ENCODE measurements at places on chromosomes 7 and 10.

DNA sequence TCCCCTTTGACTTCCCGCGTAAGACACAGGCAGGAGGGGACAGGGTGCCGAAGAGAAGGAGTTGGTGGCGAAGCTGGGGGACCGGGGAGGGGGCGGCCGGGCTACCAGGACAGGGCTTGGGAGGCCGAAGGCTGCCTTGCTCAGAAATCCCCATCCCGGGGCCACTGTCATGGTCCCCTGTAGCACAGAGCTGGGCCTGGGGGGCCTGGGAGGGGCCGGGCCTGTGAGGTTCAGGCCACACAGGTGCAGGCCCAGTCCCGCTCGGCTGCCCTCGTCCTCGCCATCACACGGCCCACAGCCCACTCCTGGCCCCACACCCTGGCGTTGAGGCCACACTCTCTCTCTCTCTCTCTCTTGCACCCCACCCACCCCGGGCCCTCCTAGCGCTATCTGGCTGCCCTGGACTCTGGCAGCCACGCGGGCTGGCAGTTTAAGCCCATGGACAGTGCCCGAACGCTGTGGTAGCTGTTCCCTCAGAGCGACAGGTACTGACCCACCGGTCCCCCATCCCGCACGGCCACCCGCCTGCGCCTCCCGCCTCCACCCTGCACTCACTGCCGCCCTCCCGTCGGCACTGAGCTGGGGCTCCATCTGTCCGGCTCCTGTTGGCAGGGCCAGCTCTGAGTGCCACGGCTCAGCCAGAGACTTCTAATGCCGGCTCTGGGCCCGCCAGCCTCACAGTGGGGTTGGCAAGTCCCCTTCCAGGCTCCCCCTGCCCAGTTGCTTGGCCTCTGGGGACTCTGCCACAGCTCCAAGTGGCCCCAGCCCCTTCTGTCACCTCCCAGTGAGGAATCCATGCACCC is 28.0 kb downstream of the TTYH3 start:
- DNase-seq, result no peak

DNA sequence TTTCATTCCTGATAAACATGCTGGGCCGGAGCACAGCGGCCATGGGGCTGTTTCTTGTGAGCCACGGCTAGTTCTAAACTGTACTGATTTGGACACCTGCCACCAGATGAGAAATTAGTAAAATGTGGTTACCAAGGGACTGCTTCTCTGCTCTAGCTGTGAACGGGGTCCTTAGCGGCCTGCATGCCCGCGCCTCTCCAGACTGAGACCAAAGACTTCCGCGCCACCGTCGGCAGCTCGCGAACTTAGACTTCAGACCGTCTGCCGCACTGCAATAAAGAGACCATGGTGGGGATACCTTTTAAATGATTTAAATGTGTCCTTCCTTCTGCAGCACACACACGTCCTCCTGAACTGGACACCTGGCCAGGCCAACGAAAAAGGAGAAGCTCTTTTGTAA is 116.4 kb downstream of the BMS1 start:
- no peak for DNase-seq

GRCh38 chr7:153370092-153370491 is 610.5 kb downstream of the ACTR3B start:
- no peak for DNase-seq

DNA sequence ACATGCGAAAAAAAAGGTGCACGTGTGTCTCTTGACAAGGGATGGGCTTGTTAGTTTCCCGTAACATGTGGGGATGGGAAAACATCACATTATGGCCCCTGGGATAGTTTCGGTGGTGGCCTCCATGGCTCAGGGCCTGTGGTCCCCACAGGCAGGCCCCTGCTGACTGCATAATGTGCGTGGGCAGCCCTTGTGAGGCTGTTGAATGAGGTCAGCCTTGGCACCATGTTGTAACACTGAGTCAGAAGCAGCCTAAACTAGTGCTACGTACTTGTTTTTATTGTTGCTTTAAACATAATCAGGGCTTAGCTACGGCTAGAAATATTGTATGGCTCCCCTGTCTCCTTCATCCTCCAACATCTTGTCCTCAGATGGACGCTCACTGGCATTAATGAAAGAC is 80.6 kb downstream of the BEND7 start:
- no peak for DNase-seq

GRCh38 chr10:69218831-69219230 is 1.3 kb upstream of the HKDC1 start:
- DNase-seq, result no peak

- DNase-seq, result no peak
Measured at GRCh38 chr10:31051703-31052102, 20.0 kb upstream of the ZNF438 start.

- no peak for DNase-seq
Measured at GRCh38 chr7:99452541-99452940, 13.4 kb downstream of the ATP5MF start.

DNA sequence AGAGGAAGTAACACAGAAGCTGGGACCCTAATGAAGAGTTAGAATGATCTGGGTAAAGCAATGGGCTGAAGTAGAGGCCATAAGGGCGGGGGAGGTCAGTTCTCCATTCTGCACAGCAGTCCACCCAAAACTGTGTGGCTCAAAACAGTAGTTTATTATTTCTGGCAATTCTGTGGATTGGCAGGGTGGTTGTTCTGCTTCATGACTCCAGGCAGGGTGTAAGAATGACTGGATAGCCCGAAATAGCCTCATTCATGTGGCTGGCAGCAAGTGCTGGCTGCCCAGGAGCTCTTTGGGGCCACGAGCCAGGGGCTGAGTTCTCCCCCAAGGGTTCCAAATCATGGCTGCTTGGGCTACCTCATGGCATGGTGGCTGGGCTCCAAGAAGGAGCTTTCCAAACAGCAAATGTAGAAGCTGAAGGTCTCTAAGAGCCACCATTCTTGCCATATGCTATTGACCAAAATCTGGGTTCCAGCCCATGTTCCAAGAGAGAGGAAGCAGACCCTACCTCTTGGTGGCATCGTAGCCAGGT is 315.1 kb upstream of the C7orf33 start:
- DNase-seq, result no peak

GRCh38 chr7:70764701-70765208 is 367.2 kb upstream of the GALNT17 start:
- DNase-seq, result no peak

GRCh38 chr7:155709453-155709852 is 65.0 kb downstream of the RBM33 start:
- no peak for DNase-seq

GRCh38 chr7:59079-60016 is 133.0 kb upstream of the FAM20C start:
- no peak for DNase-seq

DNA sequence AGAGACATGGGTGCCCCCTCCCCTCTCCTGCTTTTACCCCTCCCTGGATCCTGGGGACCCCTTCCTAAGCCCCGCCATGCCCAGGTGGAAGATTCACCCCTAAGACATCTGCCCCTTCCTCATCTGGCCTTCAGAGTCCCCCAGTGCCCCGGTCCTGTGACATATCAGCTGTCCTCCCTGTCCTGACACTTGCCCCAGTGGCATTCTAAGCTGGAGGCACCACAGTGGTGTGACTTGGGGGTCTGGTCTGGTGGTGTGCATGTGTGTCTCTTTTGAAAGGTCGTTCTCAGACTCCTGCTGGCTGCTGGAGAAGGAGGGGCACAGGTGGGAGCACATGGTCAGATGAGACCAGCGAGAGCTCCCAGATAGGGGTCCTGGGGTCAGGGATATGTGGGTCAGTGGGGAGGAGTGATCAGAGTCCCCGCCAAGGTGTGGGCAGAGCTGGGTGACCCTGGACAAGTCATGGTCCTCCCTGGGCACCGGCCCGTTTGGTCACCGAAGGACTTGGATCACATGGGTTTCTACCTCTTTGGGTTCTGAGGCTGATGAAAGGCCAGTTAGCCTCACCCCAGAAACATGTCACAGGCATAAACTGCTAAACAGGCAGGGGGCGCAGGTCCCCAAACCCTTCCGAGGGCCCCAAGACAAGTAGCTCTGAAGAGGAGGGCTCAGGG is 645 bp upstream of the TFR2 start:
- no peak for DNase-seq

- DNase-seq, result no peak
Measured at GRCh38 chr7:40199076-40199802, 64.4 kb downstream of the SUGCT start.

- DNase-seq, result no peak
Measured at GRCh38 chr10:31624611-31625010, 304.0 kb downstream of the ARHGAP12 start.

GRCh38 chr7:26928703-26929347 is 64.4 kb upstream of the SKAP2 start:
- DNase-seq, result no peak

DNA sequence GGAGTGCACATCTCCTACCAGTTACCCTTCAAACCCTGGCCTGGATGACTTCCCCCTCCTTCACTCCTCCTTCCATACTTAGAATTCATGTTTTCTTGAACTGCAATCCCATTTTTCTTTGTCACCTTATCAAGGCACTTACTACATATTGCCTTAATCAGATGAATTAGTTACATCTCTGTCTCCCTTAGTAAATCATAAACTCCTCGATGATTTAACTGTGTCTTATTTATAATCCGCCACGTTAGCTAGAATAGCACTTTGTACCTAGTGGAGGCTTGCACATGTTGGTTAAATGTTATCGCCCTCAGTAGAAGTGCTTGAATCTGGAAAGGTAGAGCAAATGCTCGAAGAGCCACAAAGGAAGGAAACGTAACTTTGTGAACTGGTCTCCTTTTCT is 94.7 kb upstream of the RAB11FIP2 start:
- no peak for DNase-seq

GRCh38 chr10:73655990-73656298 is at the start of gene SYNPO2L:
SYNPO2L (minus strand) TSS chr10:73656029; CDS start chr10:73655922, 107 bp downstream.
- no peak for DNase-seq

GRCh38 chr10:75407713-75408508 is 6.3 kb upstream of the ZNF503 start:
- DNase-seq, result no peak

- no peak for DNase-seq
Measured at GRCh38 chr10:127468632-127469031, 80.5 kb upstream of the NPS start.
